Effector memory CD8-positive, alpha-beta T cell (primary cell): ENCODE measurements at places on chromosomes 2 and 18.

DNA sequence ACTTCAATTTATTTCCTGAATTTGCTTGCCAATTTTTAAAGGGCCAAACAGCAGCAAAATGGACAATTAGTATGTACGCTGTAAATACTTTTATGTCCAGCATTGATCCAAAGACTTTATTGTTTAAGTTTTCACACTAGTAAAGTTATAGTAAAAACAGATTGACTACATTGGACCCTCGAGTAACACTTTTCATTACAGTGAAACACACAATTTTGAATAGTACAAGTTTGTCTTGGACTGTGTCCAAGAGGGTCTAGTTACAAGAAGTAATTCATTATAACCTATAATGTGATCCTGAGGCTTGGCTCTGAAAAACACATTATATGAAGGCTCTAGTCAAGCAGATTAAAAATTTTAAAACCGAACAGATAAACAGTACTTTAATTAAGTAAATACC, 11.4 kb upstream of the RBBP8 start:
- no peak for DNase-seq

- no peak for DNase-seq
Observed at GRCh38 chr2:147342329-147342728, 502.5 kb upstream of the ACVR2A start.

- no peak for DNase-seq
Observed at GRCh38 chr2:46385786-46386577, 88.8 kb downstream of the EPAS1 start.

GRCh38 chr2:46497766-46498165, 18.4 kb downstream of the TMEM247 start:
- no peak for DNase-seq

- DNase-seq, result no peak
Observed at GRCh38 chr2:95393901-95394300, 8.6 kb upstream of the FAHD2A start.

DNA sequence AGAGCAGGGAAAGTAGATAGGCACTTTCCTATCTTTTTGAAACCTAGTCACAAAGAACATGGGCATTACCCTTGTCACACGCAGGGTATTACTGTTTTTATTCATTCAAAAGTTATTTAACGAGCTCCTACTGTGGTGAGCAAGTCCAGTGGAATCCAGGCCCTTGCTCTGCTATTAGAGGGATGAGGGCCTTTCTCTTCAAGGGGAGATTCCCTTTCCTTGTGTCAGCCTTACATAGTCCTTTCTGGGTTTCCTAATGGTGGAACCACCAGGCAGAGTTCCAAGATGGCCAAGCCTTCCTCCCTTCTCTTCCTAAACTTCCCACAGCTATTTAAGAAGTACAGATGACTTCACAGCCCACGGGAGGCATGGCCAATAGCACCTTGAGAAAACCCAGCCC, 64.6 kb downstream of the SPTBN1 start:
- DNase-seq, result no peak
